Kidney (tissue), 22 donors: ENCODE measurements at places on chromosomes 1 and 21. TPM values are rescaled to one million over a fixed set of nuclear protein-coding genes. Genes with fewer than 3 reads are reported as not detected.

Gene IVL
- total RNA-seq = not detected

Gene KRTAP23-1
- total RNA-seq = not detected

Gene SMIM1
- 7.0 TPM for total RNA-seq

Gene FRRS1
- 7.4 TPM for total RNA-seq

Gene PLEKHM2
- 65.7 TPM for total RNA-seq

Gene SRP9
- total RNA-seq = 199 TPM

Gene L1TD1
- total RNA-seq = 0.16 TPM

Gene FCRL6
- total RNA-seq = 1.4 TPM

Gene ACTA1
- not detected for total RNA-seq

Gene SPATA21
- not detected for total RNA-seq

Gene OR2T35
- total RNA-seq = 0.28 TPM

Gene WNT2B
- 4.7 TPM for total RNA-seq
